ENCODE measurements at places on chromosomes 7 and 10.

- no peak for DNase-seq
Measured at GRCh38 chr7:75565132-75565837, 73.2 kb downstream of the SPDYE5 start.

GRCh38 chr10:33573606-33574005 lies 239.1 kb upstream of the NRP1 start:
- DNase-seq: no peak

GRCh38 chr10:119496273-119496672 lies 46.2 kb downstream of the RGS10 start:
- DNase-seq: peak; percentile 80

DNA sequence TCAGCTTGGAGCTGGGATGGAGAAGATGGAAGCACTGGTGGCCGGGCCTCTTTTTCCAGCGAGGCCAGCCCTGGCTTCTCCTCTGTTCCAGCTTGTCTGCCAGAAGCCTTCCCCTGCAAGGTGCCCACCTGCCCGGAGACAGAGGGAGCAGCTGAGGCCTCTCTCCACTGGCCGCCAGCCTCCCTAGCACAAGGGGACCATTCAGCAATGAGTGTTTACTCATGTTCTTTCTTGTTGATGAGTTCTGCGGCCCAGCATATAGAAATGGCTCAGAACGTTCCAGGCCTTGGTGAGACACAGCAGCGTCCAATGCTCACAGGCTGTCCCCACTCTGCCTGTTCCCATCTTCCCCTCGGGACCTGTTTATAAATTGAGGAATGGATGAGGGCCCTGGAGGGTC lies 47.3 kb downstream of the CHST3 start:
- DNase-seq: no peak

DNA sequence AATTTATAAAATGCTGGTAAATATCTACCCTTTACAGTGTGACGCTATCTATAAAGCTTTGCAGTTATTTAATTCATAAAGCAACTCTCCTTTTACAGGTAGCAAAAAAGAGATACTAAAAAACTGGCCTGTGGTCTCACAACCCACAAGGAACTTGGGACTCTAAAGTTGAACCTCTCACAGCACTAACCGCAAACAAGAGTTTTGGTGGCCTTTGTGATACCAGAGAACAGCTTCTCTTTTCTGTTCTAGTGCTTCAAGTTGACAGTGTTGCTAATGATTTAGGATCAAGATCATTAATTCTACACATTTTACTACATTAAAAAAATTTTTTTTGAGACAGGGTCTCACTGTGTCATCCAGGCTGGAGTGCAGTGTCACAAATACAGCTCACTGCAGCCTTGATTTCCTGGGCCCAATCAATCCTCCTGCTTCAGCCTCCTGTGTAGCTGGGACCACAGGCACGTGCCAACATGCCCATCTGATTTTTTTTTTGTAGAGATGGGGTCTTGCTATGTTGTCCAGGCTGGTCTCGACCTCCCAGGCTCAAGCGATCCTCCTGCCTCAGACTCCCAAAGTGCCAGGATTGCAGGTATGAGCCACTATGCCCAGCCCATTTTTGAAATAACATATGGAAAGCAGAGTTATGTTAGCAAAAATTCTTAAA lies 56.0 kb upstream of the ST8SIA6 start:
- no peak for DNase-seq

- no peak for DNase-seq
Measured at GRCh38 chr7:131633342-131633843, 77.0 kb upstream of the PODXL start.

DNA sequence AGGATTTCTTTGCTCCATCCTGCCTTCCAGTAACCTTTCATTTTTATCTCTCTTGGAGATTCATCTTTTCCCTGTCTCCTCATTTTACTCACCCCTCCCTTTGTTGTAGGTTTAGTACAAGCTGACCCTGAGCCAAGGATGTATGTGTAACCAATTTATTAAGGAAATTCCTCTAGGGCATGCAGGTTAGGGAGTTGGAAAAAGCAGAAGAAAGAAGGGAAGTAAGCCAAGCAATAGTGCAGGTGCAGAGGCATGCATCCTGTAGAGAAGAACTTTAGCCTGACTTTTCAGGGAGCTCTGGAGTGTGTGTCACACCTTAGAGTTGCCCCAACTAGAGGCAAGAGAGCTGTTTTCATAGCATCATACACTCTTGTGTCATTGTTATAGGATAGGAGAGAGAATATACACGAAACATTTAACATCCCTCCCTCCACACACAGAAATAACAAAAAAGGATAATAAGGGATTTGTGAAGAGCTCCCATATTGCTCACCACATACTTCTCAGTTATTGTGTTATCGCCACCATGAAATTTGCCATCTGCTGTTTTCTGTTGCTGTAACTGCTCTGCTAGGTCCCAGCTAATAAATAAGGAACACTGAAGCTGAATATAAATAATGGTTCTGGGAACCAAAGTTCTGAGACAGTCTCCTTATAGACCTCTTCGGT lies 21.8 kb upstream of the SEMA3C start:
- no peak for DNase-seq

- no peak for DNase-seq
Measured at GRCh38 chr10:113455947-113456346, 96.9 kb upstream of the HABP2 start.

DNA sequence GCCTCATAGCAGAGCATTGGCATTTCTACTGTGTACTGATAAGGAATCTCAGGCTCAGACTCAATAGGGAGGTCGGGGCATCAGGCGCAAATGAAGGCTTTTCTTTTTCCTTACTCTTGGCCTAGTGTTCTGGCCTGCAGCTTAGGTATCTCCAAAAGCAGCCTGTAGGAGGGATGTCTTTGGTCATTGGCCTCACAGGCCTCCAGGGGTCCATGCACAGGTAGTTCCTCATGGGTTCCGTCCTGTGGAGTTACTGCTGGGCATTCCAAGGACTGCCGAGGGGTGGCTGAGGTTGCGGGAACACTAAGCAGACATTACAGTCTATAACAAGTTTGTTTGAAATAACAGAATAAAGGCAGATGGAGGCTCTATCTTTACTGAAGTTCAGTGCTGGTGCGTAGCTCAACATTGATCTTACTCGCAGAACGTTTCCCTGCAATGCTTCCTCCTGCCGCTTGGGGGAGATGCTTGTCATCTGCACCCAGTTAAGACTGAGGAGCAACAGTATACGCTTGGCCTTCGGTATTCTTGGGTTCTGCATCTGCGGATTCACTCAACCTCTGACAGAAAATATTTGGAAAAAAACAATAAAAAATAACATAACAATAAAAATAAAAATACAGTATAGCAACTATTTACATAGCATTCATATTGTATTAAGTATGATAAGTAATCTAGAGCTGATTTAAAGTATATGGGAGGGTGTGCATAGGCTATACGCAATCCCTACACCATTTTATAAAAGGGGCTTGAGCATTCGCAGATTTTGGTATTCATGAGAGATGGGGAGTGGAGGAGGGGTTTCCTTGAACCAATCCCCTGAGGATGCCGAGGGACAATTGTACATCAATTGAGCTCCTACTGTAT lies 58.9 kb downstream of the SH2D4B start:
- no peak for DNase-seq

GRCh38 chr10:13808556-13809391 lies 222.0 kb downstream of the PRPF18 start:
- DNase-seq: no peak

- DNase-seq: no peak
Measured at GRCh38 chr7:112103246-112103645, 103.0 kb downstream of the DOCK4 start.

GRCh38 chr10:94104316-94105000 lies 110.7 kb downstream of the PLCE1 start:
- DNase-seq: no peak

DNA sequence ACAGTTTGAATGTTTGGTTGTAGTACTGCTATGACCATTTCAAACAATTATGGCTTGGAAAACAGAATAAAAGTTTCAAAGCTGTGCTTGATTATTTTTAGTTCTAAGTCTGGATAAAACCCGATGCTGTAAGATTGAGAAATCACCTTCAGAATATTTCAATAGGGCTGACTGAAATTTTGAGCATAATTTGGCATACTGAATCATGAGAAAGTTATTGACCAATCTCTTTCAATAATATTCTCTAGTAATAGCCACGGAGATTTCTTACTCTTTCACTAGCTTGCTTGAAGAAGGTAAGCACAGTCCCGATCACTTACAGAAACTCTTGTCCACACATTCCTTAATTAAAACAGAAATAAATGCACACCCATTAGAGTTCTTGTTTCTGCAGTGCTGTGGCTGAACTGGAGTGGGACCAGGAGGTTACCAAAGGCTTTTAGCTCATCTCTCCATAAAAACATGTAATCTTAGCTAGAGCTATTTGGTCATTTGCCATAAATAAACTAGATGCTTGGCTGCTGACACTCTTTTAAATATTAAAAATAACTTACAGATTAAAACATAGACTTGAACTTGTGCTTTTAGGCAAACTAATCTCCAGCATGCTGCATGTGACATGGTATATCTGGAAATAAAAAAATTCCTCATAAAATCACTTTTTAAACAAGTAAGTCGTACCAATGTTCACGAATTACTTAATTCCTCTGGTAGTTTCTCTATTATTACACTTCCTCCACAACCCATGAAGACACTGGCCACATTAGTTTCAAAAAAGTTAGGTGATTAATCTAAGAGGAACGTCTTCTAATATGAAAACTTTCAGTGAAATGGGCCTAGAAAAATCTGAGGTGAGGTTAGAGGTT lies 97.8 kb downstream of the AGMO start:
- DNase-seq: no peak
